Activated CD4-positive, alpha-beta T cell treated with anti-CD3 and anti-CD28 coated beads, Interleukin-2, amount 10 ng/mL, durations not matched to agents 24 days and 14 days (primary cell): ENCODE measurements at places on chromosomes 12 and 14.

DNA sequence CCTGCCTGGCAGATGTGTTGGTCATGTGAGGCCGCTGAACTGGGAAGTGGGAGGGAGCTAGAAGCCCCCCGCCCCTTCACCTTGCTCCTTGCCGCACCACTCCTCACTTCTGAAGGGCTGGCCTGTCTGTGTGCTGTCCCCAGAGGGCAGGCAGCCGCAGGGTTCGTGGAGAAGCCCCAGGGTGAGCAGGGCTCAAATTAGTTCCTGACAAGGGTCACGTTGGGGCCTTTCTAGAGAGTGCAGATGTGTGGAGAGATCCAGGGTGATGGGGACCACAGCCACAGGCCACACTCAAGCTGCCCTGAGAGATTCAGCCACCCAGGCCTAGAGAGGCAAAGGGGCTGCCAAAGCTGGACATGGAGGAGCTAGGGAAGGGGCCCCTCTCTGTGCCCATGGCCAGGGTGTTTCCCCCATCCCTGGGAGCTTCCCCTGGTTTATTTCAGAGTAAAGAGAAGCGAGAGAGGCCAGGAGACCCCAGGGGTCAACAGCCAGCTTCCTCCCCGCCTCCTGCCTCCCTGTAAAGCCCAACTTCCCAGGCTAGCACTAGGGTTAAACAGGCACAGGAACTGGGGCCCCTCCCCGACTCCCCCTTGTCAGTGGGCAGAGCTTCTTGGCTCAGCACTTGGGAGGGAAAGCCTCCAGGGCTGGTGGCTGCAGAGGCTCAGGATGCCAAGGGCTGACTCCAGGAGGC is 16.2 kb downstream of the SLC25A29 start:
- no peak for DNase-seq

- peak; percentile 83 for DNase-seq
Measured at GRCh38 chr14:54776361-54777001, 126.1 kb downstream of the GCH1 start.

- DNase-seq, result peak; percentile 48
Measured at GRCh38 chr14:61864329-61864898, 102.2 kb downstream of the SNAPC1 start.

DNA sequence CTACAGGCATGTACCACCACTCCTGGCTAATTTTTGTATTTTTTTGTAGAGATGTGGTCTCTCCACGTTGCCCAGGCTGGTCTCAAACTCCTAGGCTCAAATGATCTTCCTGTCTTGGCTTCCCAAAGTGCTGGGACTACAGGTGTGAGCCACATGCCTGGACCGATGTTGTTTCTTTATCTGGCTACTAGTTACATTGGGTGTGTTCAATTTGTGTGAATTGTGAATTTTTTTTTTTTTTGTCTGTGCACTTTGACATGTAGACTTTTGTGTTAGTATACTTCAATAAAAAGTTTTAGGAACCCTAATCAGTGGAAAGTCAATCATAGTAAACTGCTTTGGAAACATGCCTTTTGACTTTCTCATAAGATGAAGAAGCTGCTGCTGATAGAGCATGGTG is 24.0 kb upstream of the SLC17A8 start:
- DNase-seq, result no peak

GRCh38 chr12:38954238-38954873 is 49.0 kb upstream of the CPNE8 start:
- no peak for DNase-seq

DNA sequence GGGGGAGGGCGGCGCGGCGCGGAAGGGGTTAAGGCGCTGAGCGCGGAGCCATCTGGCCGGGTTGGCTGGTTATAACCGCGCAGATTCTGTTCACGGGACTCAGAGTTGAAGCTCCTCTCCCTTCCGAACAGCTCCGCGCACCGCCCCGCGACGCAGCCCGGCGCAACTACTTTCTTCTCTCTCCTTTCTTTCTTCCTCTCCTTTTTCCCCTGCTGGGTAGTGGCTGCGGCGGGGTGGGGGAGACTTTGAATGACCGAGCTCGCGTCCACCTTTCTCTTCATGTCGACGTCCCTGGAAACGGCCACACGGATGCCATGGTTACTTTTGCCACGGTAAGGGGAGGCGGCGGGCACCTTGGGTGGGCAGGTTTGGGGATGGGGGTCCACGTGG is at the start of gene NTF3:
TSS of gene NTF3 (plus strand) at position 98 of the 390 bp plus-strand sequence. CDS start at position 315, 217 bp downstream.
- DNase-seq, result no peak

- DNase-seq, result no peak
Measured at GRCh38 chr14:95876761-95877538, at the start of gene TUNAR. TSS of gene TUNAR (plus strand) at chr14:95876832.

GRCh38 chr12:29533815-29534489 is 36.5 kb upstream of the OVCH1 start:
- DNase-seq, result no peak

- DNase-seq, result no peak
Measured at GRCh38 chr12:6090803-6091202, 33.7 kb downstream of the VWF start.

GRCh38 chr14:103107941-103108748 is 13.6 kb downstream of the EXOC3L4 start:
- no peak for DNase-seq

GRCh38 chr12:107594995-107595394 is 90.6 kb upstream of the PWP1 start:
- DNase-seq, result no peak

DNA sequence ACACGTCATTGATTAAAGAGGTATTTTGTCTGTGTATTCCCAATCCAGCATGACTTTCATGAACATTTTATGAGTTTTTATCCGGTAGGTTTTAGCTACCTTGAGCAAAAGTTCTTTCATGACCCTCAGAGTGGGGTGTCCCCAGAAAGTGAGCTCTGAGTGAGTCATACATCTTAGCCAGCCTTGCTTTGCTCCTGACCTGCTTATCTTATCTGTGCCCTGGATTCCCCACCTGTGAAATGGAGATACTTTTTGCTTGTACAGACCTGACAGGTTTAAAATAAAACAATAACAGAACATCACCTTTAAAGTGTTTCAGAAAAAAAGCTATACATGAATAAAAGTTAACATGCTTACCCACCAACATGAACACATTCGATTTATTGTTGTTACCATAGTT is 202.8 kb upstream of the SOX5 start:
- no peak for DNase-seq

- no peak for DNase-seq
Measured at GRCh38 chr12:77314378-77315052, 249.1 kb upstream of the E2F7 start.

DNA sequence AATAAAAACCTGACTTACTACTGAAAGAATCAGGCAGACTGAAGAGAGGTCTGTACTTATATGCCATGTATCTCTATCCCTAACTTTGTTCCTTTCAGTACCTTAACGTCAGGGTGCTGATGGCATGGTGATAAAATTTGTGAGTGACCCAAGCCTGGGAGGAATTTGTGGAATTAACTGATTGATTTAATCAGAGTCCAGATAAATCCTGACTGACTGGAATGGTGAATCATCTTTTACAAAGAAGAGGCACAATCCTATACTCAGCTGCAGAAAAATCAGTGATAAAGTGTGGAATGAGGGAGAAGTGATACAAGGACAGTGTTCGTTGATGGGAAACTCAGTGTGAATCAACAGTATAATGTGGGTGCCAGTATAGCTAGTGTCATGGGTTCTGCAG is 3.7 kb downstream of the TDG start:
- no peak for DNase-seq

GRCh38 chr14:22764382-22764781 is 2.1 kb upstream of the OXA1L start:
- no peak for DNase-seq

GRCh38 chr12:113041560-113041959 is 15.0 kb upstream of the DTX1 start:
- no peak for DNase-seq

DNA sequence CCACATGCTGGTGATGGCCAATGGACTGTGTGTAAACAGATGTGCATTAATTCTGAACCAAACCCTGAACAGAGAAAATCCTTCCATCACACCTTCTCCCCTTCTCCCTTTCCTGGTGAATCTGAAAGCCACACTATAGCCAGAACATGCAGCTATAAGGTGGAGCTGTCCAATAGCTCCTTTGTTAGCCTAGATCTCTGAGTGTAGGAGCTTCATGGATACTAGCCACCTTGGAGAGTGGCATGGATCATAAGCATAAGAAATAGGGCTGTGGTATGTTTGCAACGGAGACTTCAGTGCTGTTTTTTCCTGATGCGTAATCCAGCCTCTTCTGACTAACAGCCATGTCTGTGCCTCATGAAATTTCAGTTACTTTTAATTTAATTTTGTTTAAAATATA is 364.5 kb downstream of the BTG1 start:
- no peak for DNase-seq

GRCh38 chr12:13348464-13348863 is 151.9 kb downstream of the EMP1 start:
- no peak for DNase-seq

- no peak for DNase-seq
Measured at GRCh38 chr12:31298922-31299321, 27.0 kb downstream of the SINHCAF start.

DNA sequence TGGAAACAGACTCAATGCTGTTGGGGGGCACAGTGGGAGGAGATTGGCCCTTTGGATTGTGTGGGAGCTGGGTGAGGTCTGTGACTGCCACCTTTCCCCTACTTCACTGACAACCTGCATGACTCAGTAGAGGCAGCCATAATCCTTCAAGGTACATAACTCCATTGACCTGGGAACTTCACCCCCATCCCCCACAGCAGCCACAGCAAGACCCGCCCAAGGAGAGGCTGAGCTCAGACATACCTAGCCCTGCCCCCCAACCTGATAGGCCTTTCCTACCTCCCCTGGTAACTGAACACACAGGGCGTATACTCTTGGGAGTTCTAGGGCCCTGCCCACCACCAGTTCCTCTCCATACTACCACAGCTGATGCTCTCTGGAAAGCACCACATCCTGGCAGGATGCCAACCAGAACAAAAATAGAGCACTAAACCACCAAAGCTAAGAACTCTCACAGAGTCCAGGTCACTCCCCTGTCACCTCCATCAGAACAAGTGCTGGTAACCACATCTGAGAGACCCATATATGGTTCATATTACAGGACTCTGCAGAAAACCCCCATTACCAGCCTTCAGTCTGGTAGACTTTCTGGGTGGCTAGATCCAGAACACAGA is 703.9 kb downstream of the FSCB start:
- no peak for DNase-seq

GRCh38 chr12:70709022-70709421 is 71.8 kb upstream of the PTPRB start:
- no peak for DNase-seq

DNA sequence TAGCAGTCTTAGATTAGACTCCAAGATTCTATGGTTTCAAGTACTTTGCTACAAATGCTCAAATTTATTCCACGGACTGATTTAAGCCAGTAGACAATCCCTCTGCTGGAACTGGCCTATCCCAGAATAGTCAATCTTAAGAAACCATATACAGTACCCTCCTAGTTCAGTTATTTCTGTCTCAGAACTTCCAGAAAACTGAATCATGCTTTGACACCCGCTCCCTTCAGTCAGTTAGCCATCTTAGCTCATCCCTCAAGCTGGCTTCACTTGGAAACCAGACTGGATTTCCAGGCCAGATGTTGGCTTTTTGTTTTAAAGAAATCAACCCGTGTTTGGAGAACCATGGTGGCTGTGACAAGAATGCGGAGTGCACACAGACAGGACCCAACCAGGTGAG is 125.5 kb downstream of the NT5DC3 start:
- DNase-seq, result no peak

DNA sequence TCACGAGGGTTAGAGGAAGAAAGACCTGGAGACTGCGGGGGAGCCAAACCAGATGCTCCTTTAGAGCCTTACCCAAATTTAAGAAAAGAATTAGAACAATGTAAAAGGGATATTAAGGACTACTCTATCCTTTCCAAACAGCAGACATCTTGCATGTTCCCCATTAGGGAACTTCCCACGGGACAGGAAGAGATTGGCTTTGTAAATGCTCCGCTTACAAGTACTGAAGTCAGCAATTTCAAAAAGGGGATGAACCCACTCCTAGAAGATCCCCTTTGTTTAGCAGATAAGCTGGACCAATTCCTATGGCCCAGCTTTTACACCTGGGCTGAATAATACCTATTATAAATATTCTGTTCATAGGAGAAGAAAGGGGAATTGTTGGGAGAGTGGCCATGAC is 74.2 kb downstream of the APOBEC1 start:
- DNase-seq, result no peak

DNA sequence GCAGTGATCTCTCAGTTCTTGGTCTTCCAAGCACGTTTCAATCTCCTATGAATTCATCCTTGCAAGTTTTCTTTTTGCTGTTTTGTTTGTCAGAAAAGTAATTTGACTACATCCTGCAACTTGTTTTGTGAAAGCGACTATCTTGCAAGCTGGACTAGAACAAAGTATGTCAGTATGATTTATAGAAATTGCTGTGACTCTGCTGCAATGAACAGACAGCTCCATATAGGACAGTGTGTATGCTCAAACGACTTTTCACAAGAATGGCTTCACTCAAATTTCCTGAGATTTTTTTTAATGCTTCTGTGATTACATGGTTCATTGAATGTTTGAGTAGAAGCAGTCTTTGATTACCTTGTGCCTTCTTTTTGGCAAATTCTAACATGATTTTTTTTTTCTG is 123.5 kb upstream of the TRHDE start:
- DNase-seq, result no peak

DNA sequence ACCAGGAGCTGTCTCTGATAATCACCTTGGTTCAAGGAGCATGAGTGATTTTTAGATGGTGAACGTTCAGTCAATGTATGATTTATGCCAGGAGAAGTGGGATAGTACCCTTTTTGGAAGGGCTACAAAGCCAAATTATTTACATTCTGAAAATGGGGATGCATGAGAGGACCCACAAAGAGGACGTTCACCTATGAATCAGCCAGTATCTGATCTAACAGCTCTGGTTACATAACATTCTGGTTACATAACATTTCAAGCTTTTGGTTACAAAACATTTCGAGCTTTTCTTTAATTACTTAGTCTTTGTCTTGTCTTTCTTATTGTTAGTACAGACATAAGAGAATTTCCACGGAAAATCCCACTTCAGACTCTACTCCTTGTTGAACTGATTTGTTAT is 68.8 kb downstream of the SLCO1A2 start:
- no peak for DNase-seq

DNA sequence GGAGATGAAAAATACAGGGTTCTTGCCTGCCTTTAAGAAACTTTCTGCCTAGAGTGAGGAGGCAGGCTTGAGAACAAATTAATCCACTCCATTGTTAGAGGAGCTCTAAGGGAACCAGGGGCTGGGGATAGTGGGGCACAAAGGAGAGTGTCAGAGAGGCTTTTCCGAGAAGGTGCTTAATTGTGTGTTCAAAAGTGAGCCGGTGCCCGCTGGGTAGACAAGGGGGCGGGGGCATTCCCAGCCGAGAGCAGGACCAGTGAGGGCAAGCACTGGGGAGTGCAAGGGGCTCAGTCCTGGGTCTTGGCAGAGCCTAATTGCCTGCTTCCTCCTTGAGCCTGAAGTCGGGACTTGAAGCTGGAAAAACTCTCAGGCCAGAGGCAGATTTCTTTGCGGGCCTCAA is 377.4 kb downstream of the ETNK1 start:
- DNase-seq, result no peak
